SK-N-MC (cell line): ENCODE measurements at places on chromosomes 1 and 21.

GRCh38 chr21:46243960-46244361 lies 15.4 kb upstream of the LSS start:
- no peak for DNase-seq

DNA sequence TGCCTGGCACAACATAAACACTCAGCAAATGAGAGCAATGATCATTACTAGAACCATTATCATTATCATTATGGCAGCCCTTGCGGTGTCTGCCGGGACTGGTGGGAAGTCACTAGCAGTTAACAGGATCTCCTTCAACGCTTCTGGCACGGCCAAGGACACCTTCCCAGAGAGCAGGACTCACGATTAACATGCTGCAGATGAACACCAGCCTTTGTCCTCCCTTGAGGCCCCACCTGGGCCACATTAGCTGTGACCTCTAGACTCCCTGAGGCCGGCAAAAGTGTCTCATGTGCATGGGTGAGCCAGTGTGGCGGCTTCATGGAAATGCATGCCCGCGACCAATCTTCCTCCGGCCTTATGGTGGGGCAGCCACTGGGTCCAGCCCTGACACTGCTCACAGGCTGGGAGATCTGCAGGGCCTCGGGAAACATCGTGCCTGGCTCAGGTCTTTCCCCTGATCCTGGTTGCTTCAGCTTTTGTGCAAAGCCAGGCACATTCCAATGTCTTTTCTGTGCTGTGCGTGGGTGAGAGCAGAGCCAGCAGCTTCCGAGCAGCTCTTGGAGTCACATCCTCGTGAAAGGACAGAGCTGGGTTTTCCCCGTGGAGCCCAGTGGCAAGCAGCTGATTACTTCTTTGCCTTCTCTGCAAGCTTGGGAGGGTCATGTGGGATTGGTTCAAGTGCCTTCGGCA lies 107.3 kb downstream of the HMGB4 start:
- DNase-seq, result no peak

DNA sequence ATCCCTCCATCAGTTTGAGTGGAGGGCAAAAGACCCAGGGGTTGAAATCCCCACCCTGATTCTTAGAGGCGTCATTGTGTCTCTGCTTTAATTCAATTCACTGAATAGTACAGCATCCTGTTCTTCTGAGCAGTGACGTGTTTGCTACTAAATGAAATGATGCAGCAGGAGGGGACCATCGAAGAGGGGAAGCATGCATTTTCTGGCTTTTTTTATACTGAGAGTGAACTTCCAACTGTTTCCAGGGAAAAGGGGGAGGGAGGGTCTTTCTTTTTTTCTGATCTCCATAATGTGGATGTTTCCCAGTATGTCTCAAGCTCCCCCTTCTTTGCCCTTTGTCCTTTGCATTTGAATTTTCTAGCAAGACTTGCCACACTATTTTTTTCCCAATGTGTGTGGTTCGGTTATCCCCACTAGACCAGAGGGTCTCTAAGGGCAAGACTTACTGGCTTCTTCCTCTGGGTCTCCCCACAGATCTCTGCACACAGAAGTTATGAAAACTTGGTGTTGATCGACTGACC lies 2.7 kb downstream of the INTS3 start:
- DNase-seq, result no peak

DNA sequence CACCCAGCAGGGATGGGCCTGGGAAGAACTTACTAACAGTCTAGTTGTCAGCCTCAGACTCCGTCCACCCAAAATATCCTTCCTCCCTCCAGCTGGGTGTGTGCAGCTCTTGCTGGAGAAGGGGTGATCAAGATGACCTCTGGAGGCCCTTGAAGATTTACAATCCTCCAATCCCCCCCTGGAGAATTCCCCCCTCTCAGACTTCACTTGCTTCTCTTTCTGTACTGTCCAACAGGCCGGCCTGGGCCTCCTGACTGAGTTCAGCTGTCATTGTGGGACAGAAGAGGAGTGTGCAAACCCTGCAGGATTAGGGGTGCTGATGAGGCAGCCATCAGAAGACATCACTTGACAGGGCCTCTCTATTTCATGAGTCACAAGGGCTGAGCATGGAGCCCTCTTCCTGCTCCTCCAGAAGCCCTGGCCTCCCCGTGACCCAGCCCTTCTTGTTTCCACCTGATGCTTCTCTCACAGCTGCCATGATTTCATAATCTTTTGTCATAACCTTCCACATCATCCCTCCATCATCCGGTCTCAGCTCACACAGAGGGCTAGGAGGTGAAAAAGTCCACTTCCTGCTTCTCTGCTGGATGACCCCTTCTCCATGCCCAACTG lies 17.5 kb upstream of the IGFN1 start:
- no peak for DNase-seq

DNA sequence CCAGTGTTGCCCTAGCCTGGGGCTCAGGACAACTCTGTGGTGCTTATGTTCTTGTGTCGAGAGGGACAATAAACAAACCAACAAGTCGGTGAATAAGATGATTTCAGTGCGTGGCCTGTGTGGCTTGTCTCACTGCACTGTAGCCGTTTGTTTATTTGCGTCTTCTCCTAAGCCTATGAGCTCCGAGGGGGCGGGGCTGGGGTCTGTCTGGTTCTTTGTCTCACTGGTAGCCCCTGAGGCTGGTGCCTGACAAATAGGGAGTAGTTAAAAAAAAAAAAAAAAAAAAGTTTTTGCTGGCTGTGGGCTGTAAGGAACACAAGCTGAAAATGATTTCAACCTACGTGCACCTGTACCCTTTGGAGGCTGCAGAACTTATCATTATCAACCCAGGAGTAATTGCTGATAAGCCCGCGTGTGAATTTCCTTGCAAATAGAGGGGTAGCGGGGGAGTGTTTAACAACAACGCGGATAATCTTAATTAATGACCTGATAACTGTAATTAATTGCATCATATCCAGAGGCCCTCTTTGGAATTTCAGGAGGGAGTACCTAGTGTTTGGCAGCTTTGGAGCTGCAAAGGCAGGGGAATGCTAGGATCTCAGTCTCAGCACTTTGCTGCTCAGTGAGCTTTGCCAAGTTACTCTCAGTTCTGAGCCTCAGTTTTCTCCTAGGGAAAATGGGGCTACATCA lies 925 bp upstream of the ARHGEF10L start:
- peak; percentile 60 for DNase-seq

DNA sequence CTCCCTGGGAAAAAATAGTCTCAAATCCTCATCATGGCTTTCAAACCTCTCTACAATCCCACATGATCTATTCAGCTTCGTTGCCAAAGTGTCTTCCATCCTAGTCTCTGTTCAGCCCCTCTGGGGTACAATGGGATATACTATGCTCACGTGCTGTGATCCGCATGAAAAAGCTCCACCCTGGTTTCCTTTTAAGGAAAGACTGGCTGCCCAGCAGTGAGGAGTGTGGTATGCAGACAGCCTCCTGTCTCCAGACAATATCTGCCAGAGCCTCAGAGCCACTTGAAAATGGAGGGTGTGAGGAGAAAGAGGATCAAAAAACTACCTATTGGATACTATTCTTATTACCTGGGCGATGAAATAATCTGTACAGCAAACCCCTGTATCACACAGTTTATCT lies 194.5 kb downstream of the LHX8 start:
- DNase-seq, result no peak

GRCh38 chr1:151774256-151774922 lies 11.1 kb upstream of the MRPL9 start:
- DNase-seq, result no peak

DNA sequence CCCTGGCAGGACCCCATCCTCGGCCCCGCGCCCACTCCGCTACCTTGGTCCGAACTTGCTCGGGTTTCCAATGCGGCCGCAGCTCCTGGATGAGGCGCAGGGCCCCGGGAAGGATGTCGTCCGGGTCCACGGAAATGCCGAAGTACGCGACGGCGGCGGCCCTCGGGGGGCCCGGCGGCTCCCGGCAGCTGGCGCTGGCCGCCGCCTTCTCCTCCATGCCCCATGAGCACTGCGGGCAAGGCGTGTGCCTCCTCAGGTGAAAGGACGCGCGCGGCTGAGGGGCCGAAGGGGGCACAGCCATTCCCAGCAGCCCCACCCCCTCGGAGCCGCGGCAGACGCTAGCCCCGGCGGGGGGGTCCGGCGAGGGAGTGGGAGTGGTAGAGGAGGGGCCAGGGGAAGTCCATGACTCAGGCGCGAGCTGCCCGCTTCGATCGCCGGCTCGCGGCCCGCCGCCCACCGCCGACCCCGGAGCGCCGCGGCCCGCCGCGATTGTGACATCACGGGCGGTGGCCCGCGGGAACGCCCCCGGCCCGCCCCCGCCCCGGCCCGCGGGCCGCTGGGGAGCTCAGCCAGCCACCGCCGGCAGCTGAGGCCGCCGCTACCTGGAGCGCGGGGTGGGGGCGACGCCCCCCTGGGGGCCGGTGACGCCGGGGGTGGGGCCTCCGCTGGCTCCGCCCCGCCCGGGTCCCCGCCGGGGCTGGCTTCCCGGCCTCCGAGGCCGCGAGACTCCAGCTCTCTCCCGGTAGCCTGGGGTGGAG lies at the start of gene ETNK2:
TSS of gene ETNK2 (minus strand) at position 493 of the 758 bp plus-strand sequence. CDS start at position 301, 192 bp downstream.
- no peak for DNase-seq

DNA sequence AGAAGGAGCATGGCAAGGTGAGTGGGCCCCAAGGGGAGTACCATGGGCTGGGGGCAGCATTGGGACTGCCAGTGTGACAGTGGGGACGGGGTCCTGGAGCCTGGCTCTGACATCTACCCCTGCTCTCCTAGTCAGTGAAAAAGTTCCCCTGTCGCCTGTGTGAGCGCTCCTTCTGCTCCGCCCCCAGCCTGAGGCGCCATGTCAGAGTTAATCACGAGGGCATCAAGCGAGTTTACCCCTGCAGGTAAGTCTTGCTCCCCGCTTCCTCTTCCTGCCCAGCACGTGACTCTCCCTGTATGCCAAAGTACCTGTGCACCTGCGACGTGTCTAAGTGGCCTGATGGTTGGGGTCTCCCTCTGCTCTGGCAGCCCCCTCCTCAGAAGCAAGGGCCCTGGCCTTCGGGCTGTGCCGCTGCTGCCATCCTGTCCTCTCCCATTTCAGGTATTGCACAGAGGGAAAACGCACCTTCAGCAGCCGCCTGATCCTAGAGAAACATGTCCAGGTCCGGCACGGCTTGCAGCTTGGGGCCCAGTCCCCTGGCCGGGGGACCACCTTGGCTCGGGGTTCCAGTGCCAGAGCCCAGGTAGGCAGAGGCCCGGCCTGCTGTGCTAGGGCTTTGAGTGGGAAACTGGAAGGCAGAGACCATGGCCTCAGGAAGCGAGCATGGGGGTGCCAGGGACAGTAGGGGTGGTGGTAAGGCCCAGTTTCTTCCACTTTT lies 8.1 kb downstream of the ZNF687 start:
- no peak for DNase-seq
